T-helper 9 cell (primary cell): ENCODE measurements at places on chromosomes 7 and 10.

GRCh38 chr7:129055294-129055816, 444 bp upstream of the TNPO3 start:
- DNase-seq, result no peak

GRCh38 chr10:11074536-11075267, 57.0 kb downstream of the CELF2 start:
- no peak for DNase-seq

DNA sequence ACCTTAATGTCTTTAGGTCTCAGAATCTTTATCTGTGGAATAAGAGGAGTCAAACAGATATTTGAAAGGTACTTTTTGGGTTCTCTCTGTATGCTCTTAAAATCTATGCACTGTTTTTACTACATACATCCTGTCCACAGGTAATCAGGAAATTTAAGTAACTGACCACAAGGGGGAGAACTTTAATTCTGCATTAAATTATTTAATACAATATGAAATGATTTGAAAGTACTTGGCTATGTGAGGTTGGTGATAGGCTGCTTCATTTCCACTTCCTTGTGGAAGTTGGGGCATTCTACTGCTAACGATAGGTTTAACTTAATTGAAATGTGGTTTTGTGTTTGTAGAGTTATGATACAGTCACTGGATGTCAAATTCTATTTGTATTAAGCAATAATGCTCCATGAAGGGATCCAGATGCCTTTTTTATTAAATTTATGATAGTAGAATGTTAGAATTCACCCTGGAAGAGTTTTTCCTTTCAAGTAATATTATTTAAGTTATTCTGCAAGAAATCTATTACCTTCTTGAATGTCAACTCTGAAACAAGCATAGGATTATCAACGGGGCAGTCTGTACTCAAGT, 6.0 kb downstream of the TEX47 start:
- DNase-seq, result no peak

DNA sequence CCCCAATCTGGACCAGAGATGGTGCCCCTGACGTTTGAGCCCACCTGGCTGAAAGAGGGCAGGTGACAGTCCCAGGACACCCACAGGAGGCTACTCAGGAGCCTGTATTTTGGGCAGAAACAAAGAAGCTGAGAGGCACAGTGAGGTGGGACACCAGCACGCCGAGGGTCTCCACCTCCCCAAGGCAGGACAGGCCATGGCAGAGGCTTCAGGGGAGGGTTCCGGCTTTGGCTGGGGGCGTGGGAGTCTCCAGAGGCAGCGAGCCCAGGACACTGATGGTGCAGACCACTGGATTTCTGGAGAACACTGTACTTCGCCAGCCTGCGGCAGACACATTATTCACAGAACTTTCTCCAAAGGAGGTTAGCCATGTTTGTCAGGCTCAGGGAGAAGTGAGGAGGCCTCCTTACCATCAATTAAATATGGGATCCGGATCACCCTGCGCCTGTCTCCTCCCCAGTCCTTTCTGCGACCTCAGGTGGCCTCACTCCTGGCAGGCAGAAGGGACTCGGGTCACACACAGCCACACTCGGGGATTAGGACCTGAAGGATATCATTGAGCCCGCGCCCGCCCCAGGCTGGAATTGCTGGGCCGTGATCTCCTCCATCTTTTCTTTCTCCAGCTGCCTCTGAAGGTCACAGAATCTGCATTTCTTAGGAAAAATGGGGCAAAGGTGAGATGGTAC, 98.3 kb downstream of the MKI67 start:
- DNase-seq, result no peak

GRCh38 chr10:12018438-12019282, 23.9 kb downstream of the UPF2 start:
- DNase-seq, result no peak

DNA sequence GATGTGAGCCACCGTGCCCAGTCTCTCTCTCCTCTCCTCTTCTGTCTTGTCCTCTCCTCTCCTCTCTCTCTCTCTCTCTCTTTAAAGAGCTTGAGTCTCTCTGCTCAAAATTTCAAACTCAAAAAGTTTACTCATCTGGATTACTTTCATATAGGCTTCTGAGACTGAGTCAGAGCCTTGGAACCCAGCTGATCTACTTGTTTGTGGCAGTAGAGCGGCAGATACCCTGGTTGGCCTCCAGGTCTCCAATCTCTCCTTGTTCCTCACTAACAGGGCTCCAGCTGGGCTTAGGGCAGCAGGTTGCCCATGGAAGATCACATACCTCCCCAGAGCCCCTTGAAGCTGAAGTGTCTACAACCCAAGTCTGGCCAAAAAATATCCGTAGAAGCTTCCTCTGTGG, 51.0 kb downstream of the HHEX start:
- DNase-seq, result no peak

DNA sequence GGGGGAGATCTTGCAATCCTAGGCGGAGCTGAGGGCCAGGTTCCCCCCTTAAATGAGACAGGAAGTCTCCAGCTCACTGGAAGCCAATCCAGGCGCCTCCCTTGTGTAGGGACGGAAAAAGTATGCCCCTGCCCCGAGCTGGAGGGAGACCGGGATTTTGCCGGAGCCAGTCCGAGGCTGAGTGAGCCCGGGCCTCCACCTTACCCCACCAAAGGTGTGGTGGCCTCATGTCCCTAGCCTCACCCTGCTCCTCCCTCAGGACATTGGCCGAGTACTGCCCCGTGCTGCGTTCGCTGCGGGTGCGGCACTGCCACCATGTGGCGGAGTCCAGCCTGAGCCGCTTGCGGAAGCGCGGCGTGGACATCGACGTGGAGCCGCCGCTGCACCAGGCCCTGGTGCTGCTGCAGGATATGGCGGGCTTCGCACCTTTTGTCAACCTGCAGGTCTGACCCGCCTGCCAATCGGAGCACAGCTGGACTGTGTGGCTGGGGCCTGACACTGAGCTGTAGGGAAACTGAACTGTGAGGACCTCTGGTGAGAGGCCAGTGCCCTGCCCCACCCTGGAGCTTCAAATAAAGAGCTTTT, 2.0 kb downstream of the FBXL15 start:
- no peak for DNase-seq

GRCh38 chr10:102951316-102951715, 33.2 kb downstream of the CNNM2 start:
- no peak for DNase-seq

GRCh38 chr10:7890781-7891180, 72.5 kb downstream of the TAF3 start:
- DNase-seq, result no peak

DNA sequence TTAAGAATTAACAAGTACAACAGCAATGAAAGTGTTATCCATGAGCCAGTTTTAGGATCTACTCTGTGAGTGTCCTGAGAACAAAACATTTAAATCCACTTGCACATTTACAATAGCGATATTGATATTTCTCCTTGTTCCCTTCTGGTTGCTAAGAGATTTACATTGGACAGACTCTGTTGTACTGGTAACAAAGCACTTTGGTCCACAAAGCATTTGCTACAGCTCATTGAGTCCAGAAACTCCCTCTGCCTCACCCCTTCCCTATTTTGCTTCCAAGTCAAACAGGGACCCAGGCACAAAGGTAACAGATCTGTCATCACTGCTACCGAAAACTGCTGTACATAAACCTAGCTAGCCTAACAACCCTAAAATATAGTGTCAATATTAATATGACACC, 2.1 kb downstream of the ANK3 start:
- DNase-seq, result no peak
